ENCODE measurements at places on chromosomes 16 and 17.

DNA sequence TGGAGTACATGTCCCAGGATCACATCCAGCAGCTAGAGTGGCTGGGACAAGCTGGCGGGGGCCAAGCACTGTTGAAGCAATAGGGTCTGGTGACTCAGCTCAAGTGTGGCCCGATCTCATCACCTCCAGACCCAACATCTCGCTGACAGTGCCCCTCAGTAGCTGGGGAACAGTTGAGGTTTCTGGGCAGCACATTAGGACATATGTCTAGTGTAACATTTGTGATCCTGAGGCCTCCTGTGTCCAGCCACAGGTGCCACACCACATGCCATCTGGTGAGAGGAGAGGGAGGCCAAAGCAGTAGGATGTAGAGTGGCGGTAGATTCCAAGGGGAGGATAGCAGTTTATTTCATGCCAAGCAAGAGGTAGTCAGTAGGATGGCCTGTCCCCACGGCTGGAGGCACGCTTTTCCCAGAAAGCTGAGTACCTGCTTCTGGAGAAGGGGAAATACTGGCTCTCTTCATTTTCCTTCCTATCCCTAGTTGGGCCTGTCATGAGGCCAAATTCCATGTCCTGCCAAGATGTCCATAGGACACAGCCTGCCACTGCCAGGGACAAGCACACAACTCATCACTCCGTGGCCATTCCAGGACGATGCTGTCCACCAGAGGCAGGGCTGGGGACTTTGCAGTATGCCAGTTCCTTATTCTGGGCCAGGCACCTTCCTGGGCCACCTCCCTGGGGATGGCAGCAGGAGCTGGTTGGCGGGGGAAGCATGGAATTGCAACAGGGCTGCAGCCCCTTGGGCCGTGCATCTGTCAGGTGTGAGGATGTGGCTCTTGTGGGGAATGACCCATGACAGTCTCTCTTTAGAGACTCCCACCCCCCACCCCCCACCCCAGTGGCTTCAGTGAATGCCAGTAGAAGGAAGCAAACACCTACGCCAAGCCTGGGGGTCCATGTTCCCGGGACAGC lies 24.0 kb downstream of the GGA3 start:
- DNase-seq = no peak

GRCh38 chr16:77171745-77172635 lies 19.0 kb upstream of the MON1B start:
- peak; percentile 0 for DNase-seq

DNA sequence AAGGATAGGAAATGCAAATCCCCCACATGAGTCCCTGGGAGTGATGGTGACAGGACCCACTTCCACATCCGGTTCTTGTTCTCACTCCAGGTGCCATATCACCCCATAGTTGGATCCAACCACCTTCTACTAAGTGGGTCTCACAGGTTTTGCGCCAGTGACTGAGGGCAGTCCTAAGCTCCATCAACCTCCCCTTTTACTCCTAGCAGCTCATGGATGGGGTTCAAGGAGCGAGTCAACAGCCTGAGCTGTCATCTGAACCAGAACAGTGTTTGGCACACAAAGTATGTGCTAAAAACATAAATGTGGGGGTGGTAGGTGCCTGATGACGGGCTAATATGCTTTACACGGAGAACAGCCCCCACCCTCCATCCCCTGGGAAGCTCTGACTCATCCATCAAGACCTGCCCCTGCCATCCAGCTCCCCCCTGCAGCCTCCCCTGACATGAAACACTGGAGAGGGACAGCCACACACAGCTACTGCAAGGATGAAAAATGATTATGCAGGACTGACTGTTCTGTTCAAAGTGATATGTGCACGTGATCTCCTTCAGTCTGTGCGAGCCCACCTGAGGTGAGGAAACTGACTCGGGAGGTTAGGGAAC lies 143.2 kb upstream of the CDH5 start:
- no peak for DNase-seq

DNA sequence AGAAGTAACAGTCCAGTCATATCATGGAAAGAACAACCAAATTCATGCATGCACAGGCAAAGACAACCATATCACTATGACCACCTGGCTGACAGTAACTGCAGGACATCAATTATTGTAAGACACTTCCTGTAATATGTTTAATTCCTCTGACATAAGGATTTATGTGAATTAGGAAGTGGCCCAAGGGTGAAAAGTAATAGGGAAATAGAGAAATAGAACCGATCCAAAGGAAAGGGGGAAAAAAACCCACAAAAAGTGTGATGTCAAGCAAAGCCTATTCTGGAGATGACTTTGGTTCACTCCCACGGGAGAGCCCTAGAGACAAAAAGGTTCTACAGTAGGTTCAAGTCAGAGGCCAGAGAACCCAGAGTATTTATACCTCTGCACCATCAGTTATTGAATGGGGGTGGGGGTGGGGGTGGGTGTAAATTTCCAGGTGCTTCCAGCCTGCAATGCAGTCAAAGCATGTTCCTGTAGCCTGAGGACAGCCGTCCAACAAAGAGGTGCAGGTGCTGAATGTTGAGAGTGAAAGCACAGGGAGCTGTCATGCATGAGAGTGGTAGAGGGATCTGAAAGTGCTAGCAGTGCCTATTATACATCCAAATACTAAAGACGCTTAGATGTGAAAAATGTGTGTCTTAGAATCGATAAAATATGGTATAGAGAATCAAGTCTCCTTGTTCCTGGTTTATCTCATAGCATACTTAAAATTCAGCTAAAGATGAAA lies 95.6 kb upstream of the HLF start:
- DNase-seq = no peak

GRCh38 chr16:71351558-71351901 lies 7.0 kb upstream of the CALB2 start:
- DNase-seq = no peak

DNA sequence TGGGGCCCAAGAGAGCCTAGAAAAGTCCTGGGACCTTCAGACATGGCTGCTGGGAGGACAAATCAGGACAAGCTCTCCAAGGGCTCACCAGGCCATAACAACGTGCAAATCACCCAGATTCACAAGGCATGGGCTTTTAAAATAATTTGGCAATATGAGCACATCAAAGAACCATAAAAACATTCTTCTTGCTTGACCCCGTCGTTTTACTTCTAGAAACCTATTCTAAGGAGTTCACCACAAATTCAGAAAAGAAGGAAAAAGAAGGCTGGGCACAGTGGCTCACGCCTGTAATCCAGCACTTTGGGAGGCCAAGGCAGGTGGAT lies 12.1 kb upstream of the MT3 start:
- DNase-seq = no peak

- no peak for DNase-seq
These were observed 92.8 kb downstream of the GAS7 start for GRCh38 chr17:10105513-10106001.

GRCh38 chr17:60471451-60471850 lies 49.2 kb downstream of the CHCT1 start:
- no peak for DNase-seq

DNA sequence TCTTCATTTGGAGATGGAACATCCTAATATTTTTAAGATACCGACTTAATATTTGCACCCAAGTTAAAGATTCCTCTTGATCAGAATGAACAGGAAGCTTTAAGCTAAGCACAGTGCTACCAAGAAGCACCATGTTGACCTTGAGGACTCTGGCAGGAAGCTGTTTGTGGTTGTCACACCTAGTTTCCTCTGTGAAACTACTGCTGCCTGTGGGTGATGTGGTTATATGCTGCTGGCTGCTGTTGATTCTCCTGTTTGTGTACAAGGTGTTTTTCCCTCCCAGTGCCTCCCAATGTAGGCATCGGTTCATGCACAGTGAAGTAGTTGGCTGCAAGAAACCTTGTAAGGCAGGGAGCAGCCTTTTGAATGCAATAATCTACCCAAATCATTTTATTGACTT lies 23.4 kb downstream of the RBL2 start:
- DNase-seq = no peak

GRCh38 chr16:49972961-49973360 lies 52.1 kb upstream of the CNEP1R1 start:
- peak; percentile 77 for DNase-seq

DNA sequence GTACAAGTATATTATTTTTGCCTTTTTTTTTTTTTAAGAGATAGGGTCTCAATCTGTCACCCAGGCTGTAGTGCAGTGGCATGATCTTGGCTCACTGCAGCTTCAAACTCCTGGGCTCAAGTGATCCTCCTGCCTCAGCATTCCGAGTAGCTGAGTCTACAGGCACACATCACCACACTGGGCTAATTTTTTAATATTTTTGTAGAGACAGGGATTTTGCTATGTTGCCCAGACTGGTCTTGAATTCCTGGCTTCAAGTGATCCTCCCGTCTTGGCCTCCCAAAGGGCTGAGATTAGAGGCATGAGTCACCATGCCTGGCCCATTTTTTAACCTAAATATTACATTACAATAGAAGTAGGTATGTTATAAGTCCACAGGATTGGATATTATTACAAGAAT lies 3.2 kb downstream of the TERB1 start:
- no peak for DNase-seq

- DNase-seq = no peak
These were observed 15.9 kb downstream of the IRX3 start for GRCh38 chr16:54270711-54271110.

DNA sequence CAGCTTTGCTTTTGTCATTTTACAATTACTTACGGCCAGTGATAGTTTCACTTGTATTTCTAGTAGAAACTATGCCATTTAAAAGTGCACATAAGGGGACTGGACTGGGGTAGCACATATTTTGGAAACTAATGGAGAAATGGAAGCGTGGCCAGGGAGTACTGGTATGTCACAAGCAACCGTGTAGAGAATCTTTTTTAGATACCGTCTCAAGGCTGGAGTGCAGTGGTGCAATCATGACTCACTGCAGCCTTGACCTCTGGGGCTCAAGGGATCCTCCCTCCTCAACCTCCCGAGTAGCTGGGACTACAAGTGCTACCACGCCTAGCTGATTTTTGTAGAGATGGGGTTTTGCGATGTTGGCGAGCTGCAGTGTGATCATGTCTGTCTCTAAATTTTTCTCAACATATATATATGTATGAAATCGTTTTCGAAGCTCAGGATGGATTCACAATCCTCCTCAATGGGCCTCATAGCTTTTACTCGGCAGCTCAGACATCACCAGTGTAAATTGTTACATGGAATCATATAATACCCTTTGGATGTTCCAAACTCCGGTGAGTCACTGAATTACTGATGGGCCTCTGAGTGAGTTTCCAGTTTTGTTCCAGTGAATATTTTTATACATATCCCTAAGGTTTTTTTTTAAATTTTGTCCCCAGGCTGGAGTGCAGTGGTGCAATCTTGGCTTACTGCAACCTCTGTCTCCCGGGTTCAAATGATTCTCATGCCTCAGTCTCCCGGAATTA lies 51.7 kb downstream of the ZNF778 start:
- no peak for DNase-seq

- DNase-seq = no peak
These were observed 310.7 kb upstream of the CCL2 start for GRCh38 chr17:33944412-33944811.

DNA sequence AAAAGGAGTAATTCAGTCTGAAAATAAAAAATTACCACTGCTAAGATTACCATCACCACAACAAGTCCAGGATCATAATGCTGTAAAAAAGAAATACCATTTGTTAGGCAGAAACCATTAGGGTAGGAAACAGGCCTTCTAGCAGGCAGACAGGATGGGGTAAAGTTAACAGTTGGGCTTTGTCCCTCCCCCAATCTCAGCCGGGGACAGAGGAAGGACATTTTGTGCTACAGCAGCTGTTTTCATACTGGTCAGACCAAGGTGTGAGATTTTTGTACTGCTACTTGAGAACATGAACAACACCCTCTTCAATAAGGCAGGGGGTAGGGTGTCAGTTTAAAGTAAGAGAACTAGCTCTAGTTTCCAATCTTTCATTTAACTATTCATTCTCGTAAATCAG lies 49.2 kb upstream of the ITGA2B start:
- no peak for DNase-seq

DNA sequence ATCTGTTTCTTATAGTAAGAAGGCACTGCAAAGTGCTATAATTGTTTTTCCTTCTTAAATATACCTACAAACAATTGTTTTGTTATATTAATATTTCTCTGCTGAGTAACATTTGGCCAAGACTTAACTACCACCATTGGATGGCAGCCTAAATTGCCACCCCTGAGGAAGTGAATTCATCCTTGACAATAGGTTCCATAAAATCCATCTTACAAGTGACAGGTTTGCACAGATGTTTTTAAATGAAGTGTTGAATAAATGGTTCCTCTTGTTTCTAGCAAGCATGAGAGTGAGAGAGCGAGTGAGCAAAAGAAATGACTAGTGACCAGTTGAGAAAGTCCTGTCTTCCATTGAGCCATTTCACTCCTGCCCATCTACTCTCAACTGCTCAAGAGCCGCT lies 8.3 kb upstream of the MPHOSPH6 start:
- DNase-seq = no peak

DNA sequence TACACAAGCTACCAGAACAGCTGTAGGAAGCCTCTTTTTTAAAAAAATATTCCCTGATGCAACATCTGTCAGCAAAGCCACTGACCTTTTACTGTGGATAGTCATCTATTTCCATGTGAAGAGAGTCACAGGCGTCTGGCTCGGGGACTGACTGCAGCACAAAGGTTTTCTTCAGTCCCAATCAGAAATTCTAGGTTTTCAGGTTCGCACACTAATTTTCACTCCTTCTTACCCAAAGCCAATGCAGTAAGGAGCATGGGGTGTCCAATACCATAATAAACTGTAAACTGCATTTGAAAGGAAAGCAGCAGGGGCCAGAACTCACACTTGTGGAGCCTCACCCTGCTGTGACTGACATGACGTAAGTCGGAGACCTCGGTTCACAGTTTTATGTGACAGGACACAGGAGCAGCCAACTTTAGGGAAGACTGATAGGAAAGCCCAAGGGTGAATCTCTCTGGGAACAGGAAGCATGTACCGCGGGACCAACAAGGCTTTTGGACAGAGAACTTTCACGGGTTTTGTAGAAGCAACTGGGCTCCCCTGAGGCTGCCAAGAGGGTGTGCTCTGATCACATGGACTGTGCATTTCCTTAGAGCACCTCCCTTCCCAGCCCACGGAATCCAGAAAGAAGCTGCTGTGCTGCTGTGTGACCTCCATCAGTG lies 9.1 kb upstream of the TMEM100 start:
- no peak for DNase-seq

- DNase-seq = no peak
These were observed 80.8 kb downstream of the SOCS1 start for GRCh38 chr16:11175106-11175786.

DNA sequence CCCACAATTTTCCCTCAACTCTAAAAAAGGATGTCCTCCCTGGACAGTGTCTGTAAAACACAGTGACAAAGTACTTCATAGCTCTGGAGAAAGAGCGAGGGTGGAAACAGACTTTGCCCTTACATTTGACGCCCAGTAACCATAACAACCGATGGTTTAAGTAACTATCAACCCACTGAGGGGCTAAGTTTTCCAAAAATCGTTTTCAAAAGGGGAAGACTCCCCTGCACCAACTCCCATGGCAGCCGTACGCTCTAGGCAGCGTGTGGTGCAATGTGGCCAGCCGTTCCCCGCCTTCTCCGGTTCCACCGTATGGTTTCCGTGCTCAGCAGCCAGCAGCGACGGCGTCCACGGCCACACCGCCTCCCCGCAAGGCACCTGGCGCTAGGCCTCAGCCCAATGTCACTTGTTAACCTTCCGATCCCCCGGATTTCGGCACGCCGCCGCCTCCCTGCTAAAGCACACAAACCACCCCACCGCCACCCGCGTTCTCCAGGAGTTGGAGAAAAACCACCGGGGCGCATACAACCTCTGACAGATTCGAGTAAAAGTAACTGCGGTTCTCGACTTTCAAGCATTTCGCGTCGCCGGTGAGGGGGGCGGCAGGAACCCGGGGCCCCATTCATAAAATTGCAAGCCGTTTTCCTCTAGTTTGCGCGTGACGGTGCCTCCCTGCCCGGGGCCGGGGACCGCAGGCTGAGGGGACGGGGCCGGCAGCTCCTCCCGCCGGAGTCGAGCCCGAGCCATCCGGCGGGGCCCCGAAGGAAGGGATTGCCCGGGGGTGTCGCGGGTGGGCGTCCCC lies 661 bp downstream of the TEX2 start:
- DNase-seq = no peak

All from NCI-H446 (cell line).